ENCODE measurements at places on chromosomes 3 and 15.

GRCh38 chr15:65949491-65949890 is 80.2 kb downstream of the RAB11A start:
- no peak for DNase-seq

GRCh38 chr15:72057548-72058091 is 60.3 kb downstream of the MYO9A start:
- peak; percentile 13 for DNase-seq

DNA sequence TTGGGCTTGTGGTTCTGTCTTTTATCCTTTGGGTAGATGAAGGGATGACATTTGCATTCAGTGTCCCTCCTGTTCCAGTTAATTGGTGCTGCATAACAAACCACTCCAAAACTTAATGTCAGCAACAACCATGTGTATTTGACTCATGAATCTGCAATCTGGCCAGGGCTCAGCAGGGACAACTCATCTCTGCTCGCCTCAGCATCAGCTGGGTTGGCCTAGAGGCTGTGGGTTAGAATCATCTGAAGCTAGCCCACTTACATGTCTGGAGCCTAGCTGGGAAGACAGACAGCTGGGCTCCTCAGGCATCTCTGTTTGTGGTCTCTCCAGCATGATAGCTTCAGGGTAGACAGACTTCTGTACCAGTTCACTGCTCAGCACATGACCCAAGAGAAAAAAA is 92.0 kb downstream of the TMEM108 start:
- DNase-seq, result no peak

DNA sequence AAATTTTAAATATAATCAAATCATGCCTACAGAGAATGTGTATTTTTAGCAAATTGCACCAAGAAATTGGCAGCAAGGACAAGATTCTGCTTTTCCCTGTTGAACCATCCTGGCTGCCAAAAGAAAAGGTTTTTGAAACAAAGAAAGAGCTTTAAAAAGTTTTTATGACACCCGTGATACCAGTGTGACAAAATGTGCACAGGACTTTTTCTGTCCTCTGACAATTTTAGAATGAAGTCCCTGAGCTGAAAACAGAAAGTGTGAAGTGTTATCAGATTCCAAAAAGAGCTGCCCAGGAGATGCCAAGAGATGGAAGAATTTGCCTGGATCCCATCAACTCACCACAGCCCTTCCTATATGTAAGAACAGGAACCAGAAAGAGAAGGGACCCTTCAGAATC is 33.2 kb upstream of the TMC3 start:
- no peak for DNase-seq

- no peak for DNase-seq
Observed at GRCh38 chr3:183491923-183492848, 63.3 kb downstream of the KLHL6 start.

DNA sequence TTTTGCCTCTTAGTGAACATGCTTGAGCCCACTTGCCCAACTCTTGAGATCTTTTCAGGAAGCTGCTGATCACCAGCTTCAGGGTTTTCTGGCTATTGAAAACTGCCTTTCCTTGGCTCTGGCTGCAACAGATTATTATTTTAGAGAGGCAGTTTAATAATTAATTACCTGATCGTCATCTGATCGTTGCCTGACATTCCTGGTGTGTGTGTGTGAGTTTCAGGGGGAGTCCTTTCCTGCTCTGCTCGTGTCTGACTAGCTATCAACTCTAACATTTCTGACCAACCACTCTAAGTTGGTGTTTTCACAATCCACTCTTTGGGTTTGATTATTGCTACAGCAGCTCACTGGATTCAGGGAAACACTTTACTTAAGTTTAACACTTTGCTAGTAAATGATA is 84.3 kb upstream of the SPATA16 start:
- no peak for DNase-seq

- no peak for DNase-seq
Observed at GRCh38 chr3:30933478-30934207, 39.2 kb upstream of the GADL1 start.

- peak; percentile 13 for DNase-seq
Observed at GRCh38 chr3:147311716-147312115, 94.6 kb downstream of the ZIC4 start.

GRCh38 chr3:4231041-4231440 is 72.1 kb upstream of the SETMAR start:
- no peak for DNase-seq

DNA sequence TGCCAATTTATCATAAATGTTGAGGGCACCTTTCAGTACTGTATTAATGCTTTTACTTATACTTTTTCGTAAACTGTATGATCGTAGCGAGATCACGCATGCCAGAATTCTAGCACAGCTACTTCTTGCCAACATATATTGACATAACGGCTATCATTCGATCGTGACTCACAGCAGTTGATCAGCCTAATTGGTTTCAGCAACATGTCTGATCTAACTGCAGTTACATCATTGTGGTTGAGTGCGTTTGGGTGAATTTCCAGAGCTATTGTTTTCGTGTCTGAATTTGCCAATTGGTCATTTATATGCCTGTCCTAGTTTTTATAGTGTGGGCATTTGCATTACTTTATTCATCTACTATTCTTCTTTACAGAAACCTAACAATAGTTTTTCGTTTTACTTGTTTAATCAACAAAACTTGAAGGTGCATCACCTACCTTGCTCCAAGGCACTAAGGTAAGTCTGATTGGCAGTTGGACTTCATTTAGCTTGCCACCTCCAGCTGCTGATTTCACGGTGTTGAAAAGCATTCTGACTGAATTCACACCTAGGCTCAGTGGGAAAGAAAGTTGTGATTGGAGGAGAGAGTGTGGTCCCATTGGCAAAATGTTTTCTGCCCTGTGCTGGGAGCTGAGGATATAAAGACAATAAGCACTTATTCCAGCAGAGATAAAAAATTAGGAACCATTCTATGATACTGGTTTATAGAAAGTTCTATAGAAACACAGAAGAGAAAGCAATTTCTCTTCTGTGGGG is 120.9 kb upstream of the RGMA start:
- no peak for DNase-seq

GRCh38 chr3:184085389-184085852 is 11.4 kb upstream of the HTR3E start:
- DNase-seq, result no peak

DNA sequence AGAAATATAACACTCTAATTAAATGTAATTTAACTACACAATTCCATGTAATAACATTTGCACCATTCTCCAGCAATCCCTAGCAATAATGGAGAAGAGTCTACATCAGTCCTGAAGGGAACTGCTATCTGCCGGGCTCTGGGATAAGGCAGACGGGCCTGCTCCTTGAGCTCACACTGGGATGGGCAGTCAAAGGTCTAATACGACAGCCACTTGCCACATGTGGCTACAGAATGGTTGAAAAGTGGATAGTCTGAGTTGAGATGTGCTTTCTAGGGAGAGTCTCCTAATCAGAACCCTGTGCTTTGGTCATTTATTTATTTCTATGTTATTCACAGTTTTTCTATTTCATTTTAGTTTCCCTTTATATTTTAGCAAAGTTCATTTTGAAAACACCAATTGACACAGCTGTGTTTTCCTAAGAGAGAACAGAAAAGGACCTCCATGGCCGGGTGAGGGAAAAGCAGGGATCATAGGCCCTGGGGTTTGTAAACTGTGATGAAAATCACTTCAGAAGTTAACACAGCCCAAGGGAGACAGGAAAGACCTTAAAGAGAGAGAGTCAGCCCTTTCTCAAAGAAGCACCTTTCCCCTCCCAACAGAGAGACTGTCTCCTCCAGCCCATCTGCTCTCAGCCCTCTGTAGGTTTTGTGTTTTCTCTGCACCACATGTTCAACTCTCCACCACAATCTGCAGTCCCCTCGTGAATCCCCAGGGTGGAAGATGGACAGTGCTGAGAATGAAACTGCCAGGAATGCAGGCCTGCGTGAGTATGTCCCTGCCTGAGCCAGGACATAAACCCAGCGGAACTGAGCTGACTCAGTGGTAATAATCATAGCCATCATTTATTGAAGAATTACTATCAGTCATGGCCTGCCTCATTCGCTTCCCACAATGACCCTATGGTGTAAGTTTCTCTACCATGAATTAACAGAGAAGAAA is 11.6 kb downstream of the FSIP1 start:
- DNase-seq, result peak; percentile 37
